ENCODE measurements at places on chromosomes 2 and 18. TPM values are rescaled to one million over a fixed set of nuclear protein-coding genes. Genes with fewer than 3 reads are reported as not detected.

MYCN gene
- not detected for total RNA-seq

CAB39 gene
- 86.6 TPM for total RNA-seq

ACMSD gene
- not detected for total RNA-seq

SLC23A3 gene
- total RNA-seq = 0.84 TPM

LOXHD1 gene
- 0.05 TPM for total RNA-seq

ABCB11 gene
- total RNA-seq = not detected

CD8A gene
- 1.4 TPM for total RNA-seq

PLEKHA3 gene
- total RNA-seq = 19.8 TPM

LONRF2 gene
- total RNA-seq = not detected

TSPYL6 gene
- not detected for total RNA-seq

- DNase-seq = peak; percentile 88
Observed at GRCh38 chr2:96138179-96139145, at the start of gene ASTL. ASTL (minus strand) TSS chr2:96138502; CDS start chr2:96138436, 66 bp downstream.

DNA sequence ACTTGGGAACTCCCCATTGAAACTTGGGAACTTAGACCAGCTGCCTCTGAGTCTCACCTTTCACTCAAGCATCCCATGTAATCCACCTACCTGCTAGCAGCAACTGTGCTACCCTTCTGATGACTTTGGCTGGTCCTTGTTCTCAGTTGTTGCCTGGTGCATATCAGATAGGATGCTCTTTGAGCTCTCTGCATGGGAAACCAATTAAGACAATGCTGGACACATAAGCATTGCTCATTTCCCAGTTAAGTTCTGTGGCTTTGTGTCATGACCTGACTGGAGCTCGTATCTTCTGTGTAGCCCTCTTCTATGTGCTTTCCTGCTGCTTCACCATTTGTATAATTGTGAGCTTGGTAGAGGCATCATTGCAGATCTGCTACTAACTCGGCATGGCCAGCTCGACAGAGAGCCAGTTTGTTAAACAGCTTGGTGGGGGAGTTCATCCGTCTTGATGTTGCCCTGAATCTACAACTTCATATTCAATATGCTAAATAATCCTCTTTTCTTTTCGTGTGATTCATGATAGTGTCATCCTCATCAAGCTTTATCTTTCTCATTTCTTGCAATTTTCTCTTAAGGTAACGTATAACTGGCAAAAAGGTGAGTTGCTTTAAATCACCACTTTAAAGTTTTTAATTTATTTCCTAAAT lies 447.5 kb upstream of the SLC14A2 start:
- no peak for DNase-seq

DNA sequence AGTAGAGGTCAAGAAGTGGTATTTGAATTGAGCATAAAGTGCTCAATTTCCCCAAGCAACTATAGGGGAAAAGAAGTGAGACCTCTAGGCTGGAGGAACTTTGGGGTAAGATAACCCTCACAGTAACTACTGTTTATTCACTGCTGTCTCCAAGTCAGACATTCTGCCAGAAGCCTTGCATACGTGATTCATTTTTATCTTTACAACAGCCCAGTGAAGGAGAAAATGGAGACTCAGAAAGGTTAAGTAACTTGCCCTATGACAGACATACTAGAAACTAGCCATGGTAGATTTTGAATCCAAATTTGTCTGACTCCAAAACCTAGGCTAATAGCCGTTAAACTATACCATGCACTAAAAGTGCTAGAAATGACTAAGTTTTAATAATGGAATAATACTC lies 28.4 kb downstream of the DNAJC10 start:
- no peak for DNase-seq

DNA sequence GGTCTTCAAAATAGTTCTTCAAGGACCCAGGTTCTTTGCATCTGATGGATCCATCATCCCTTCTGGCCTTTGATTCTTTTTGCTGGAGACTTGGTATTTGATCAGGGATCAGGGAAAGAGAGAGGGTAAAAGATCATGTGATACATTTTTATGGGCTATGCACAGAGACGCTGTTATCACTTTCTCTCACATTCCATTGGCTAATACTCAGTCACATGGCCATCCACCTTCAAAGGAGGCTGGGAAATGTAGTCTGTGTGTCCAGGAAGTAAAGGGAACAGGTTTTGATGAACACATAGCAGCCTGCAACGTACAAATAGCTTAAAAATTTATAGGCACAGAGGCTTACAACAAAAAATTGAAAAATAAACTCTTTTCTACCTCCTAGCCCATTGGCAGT lies 629.6 kb upstream of the FANCL start:
- no peak for DNase-seq

GRCh38 chr2:231932985-231933915 lies 7.1 kb upstream of the NPPC start:
- no peak for DNase-seq

DNA sequence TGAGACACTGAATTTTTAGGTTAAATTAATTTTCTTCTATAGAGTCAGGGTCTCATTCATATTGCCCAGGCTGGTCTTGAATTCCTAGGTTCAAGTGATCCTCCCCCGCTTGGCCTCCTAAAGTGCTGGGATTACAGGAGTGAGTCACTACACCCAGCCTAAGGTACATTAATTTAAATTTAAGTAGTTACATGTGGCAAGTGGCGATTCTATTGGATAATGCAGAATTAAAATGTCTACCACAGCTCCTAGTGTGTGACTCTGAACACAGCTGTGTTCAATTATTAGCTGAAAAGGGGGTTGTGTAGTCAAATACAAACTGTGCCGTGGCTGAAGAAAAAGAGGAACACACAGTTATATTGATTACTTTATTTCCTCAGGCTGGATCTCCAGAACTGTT lies 2.2 kb upstream of the CAD start:
- DNase-seq = no peak

DNA sequence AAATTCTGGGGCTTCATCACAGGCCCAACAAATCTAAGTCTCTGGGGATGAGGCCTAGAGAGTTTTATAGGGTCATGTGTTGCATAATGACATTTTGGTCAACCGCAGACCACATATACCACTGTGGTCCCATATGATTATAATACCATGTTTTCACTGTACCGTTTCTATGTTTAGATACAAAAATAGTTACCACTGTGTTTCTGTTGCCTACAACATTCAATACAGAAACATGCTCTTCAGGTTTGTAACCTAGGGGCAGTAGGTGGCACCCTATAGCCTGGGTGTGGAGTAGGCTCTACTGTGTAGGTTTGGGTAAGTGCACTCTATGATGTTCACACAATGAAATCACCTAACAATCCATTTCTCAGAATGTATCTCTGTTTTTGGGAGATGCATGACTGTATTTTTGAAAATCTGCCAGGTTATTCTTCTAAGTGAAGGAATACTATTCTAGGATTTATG lies 485.2 kb downstream of the PTPRM start:
- peak; percentile 6 for DNase-seq

DNA sequence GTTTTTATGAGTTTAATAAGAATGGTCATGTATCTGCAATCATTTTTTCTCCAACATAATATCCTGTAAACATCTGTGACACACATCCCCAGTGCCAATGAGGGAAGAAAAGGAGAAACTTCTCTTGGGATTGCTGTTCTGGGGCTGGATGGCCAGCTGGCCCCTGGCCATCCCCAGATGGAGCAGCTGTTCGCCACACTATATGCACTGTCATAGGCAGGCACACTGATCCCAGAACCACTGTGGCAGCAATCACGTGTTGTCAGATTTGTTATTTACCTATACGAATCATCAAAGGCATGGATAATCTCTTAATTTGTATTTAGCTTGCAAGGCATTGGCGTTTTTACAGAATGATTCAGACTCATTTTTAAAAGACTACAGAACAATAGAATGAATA lies 167.6 kb upstream of the ACAA2 start:
- DNase-seq = no peak

DNA sequence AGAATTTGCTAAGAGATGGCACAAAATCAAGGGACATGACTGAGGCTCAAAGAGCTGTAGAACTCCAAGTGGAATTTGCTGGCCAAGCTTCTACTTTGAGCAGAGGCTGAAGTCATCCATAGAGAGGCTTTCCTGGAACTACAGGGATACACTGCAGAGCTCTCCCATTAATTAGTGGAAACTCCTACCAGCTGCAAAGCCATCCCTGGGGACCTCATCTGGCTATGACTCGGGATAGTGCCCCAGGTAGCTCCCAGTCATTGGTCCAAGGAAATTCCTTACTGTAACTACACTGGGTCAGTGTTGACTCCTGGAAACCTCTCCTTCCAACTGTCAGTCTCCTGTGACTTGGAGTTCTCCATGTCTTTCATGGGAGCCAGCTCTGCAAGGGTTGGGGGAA lies 10.5 kb upstream of the GALM start:
- no peak for DNase-seq

DNA sequence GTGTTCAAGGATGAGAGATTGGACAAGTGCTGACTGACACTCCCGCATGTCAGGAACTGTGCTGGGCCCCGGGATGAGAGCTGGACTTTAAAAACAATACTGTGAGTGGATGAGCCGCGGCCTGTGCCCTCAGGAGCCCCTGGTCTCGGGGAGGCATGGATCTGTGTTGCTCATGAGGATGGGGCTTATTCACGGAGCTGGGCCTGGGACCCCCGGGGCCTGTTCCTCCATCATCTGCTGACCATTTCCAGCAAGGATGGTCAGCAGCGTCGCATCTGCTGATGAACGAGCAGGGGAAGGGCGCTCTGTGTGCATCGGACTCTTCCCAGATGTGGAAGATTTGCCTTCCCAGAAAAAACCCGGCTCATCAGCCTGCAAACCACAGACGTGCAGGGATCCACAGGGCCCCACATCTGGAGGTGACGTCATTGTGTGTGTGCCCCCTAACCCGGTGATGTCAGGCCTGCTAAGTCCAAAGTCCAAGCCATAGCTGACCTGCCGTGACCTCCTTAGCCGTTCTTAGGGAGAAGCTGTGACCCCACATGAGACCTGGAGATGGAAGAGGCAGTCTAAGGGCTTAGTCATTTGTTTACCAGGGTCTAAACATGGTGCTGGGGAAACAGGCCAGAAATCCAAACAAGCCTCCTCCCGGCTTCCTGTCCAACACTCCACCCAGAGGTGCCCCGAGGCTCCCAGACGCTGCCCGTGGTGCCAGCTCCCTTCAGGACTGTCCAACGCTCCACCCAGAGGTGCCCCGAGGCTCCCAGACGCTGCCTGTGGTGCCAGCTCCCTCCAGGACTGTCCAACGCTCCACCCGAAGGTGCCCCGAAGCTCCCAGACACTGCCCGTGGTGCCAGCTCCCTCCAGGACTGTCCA lies 143.9 kb downstream of the PXDN start:
- no peak for DNase-seq

DNA sequence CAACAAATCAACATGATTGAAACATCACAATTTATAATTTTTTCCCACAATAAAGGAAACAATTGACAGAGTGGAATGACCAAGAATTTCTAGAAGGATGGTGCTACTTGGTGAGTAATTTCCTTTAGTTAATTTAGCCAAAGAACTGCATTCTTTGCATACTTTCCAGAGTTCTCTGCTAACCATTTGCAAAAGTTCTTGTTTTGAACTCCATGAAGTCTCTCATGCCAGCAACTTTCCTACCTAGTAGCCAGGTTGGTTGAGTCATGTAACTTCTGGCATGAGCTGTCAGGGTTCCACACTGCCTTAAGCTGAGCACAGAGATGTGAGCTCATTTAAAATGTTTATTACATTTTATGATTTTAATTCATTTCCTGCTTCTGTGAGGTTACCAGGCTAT lies 539.6 kb downstream of the PID1 start:
- DNase-seq = no peak

DNA sequence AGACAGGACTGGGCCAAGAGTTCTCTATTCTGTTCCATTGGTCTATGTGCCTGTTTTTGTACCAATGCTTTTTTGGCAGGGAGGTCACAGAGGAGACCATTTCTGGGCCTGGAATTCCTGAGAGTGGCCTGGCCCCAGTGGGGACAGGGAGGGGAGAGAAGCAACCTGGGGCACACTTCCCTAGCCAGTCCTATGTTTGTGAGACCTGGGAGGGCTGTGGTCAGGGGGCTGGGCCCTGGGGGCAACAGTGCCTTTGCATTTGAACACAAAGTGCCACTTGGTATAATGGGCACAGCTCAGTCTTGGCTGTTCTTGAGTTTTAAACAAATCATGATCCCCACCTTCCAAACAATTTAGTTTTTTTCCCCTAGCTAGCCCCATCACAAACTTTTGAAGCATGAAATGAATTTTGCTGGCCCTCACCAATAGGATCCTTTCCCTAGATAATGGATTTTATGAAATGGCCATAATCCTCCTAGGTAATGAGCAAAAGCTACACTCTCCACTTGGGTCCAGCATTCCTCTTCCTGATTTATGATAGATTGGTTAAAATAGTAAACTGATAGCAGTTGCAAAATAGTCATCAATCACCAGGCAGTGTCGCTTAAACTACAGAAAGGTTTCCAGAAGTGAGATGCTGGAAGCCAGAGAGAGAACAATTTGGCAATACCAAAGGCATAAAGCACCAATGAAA lies 133.5 kb downstream of the GLI2 start:
- no peak for DNase-seq

- no peak for DNase-seq
Observed at GRCh38 chr2:69628325-69629021, 15.1 kb downstream of the AAK1 start.

GRCh38 chr2:234189230-234189629 lies 138.7 kb downstream of the SPP2 start:
- DNase-seq = no peak

GRCh38 chr2:83378921-83379320 lies 1080.2 kb downstream of the SUCLG1 start:
- DNase-seq = no peak

DNA sequence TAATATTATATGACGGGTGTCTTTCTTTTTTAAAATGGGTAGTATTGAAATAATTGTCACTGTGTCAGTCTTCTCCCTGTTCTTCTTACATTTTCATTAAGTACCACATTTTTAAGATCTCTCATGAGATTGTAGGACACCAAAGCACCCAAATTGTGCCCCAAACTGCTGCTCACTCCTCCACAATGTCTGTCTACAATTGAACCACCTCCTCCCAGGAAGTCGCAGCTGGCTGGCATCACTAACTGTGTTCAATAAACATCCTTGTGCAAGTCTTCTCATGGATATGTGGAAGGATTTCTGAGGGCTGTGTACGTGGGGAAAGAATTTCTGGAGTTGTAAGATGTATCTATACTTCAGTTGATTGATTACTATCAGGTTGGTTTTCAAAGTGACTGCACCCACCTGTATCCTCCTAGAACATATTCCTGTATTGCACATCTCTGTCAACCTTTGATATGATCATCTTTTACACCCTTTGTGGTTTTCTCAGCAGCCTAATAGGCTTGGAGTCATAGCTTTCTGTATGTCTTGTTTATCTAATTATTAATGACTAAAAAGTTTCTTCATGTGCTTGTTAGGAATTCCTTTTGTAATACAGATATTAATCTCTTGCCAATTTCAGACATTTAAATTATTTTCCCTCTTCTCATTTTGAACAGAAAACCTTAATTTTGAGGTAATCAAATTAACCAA lies 774.9 kb downstream of the RNF144A start:
- no peak for DNase-seq

GRCh38 chr18:77373730-77374445 lies 124.2 kb downstream of the GALR1 start:
- no peak for DNase-seq

GRCh38 chr2:240579071-240579762 lies 7.3 kb upstream of the CAPN10 start:
- DNase-seq = no peak
